Spinal cord (tissue), 10 donors: ENCODE measurements at places on chromosomes 5 and 9. TPM values are rescaled to one million over a fixed set of nuclear protein-coding genes. Genes with fewer than 3 reads are reported as not detected.

- no peak for DNase-seq
These were observed 168.6 kb upstream of the RGMB start for GRCh38 chr5:98604721-98605425.

DNA sequence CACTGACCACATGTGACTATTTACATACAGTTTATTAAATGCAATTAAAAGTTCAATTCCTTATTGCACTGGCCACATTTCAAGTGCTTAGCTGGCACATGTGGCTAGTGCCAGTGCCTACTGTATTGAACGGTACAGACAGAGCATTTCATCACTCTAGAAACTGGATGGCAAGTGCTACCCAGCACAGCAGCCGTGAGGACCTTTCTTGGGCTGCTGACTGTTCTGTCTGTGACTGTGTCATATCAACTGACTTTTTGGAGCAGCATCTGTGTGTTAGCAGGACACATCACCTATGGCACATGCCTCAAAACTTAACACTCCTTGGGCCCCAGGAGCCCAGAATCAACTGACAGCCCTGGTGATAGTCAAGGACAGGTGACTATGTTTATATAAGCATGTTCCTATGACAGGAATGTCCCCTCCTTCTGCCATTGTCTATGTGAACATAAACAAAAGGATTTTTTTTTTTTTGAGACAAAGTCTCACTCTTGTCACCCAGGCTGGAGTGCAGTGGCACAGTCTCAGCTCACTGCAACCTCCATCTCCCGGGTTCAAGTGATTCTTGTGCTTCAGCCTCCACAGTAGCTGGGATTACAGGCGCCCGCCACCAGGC is 8.9 kb downstream of the IRF1 start:
- no peak for DNase-seq

DNA sequence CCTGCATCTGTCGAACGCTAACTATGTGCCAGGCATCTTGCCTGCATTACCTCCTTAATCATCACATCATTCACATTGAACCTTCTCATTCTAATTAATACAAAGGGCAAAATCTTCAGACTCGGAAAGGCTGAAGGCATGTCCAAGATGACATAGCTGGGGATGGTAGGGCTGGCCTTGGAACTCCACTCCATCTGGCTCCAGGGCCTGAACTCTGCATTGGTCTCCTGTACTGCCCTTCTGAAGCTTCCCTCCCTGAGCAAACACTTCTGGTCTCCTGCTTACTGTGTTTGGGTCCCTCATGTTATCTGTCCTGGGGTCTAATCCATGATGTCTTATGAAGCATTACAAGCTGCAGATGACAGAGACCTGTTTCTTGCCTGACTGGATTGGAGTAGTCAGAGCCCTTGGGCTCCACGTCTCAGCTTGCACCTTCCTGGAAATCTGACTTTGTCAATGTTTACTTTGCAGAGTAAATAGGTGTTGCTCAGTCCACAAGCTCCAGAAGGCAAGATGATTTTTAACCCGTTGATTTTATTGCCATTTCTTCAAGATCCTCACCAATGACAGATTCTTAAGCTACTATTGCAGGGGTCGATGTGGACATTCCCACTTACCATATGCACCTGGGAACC is 106.1 kb downstream of the GALNT10 start:
- DNase-seq, result no peak

- DNase-seq, result no peak
These were observed 970 bp upstream of the ARRDC1 start for GRCh38 chr9:137604345-137605086.

- DNase-seq, result no peak
These were observed 46.9 kb downstream of the THOC3 start for GRCh38 chr5:175921061-175921730.

The CARD9 gene
- total RNA-seq, result 2.3 TPM

- no peak for DNase-seq
These were observed 94.0 kb downstream of the PHF2 start for GRCh38 chr9:93670208-93671019.

The CD14 gene
- 42.4 TPM for total RNA-seq

- DNase-seq, result no peak
These were observed 41.1 kb downstream of the ERBIN start for GRCh38 chr5:65967288-65968066.

DNA sequence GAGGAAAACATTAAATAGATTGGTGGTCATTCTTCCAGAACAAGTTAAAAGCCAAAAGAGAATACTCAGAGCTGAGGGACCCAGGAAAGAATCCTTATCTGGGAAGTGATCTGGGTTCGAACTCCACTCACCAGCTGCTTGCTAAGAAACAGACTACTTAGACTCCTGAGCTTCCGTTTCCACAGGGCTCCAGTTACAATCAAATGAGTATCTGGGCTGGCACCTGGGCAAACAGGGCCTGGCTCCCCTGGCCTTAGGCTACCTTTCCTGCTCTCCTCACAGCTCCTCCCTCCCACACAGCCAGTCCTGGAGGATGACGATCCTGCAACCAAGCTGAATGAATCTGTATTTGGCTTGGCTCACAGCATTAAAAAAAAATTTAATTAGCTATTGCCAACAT is 2.5 kb downstream of the MAPK9 start:
- DNase-seq, result no peak

DNA sequence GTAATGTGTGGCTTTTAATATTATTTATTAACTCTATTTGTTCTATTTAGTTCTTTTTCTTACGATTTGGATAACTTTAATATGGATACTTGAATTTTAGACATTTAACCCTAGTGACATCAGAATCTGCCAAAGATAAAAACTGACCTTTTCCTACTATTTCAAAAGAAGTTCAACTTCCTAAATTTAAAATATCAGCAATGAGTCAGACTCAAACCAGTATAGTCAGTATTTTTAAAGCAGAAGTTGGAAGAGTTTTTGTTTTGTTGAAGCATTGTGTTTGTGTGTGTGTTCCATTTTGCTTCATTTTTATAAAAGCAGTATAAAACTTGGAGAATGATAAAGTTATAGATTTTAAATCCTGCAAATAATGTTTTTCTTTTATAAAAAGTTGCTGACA is 251.8 kb upstream of the RASA1 start:
- DNase-seq, result no peak

GRCh38 chr9:124355941-124356744 is 59.1 kb downstream of the PSMB7 start:
- no peak for DNase-seq

- DNase-seq, result no peak
These were observed 113.0 kb upstream of the PCA3 start for GRCh38 chr9:76651119-76651705.

The FGFR4 gene
- total RNA-seq, result 3.6 TPM

DNA sequence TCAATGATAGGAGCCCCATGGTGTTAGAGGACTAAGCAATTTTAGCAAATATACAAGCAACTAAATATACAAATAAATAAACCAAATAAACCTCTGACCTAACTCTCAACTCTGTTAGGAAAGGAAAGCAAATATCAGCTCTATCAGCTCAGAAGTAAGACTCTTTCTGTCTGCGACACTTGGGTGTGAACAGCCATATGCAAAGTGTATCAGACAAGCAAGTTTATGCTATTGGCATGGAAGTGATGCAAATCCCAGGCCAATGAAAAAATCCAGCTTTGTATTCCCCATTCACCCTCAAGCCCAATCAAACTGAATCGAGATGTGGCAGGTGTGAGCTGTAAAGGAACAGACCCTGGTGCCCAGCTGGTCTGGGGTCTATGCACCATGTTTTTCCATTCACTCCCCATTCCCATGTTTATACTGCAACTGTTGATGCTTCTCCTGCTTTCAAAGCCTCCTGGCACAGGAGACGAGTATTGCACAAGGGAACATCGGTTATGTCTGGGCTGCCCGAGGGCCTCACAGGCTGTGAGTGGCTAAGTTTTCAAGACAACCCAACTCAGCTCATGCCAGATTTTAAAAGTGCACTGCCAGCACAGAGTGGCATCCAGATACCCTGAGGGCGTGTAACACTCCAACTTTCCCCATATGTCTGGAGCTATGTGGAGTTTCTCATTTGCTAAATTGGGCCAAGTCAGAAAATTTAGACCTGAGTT is 73.1 kb downstream of the FEM1C start:
- DNase-seq, result no peak

GRCh38 chr9:97548819-97549540 is 47.5 kb downstream of the TMOD1 start:
- no peak for DNase-seq

The SERF1B gene
- total RNA-seq, result 92.6 TPM

- DNase-seq, result no peak
These were observed 59.2 kb upstream of the CLINT1 start for GRCh38 chr5:157917899-157918809.

DNA sequence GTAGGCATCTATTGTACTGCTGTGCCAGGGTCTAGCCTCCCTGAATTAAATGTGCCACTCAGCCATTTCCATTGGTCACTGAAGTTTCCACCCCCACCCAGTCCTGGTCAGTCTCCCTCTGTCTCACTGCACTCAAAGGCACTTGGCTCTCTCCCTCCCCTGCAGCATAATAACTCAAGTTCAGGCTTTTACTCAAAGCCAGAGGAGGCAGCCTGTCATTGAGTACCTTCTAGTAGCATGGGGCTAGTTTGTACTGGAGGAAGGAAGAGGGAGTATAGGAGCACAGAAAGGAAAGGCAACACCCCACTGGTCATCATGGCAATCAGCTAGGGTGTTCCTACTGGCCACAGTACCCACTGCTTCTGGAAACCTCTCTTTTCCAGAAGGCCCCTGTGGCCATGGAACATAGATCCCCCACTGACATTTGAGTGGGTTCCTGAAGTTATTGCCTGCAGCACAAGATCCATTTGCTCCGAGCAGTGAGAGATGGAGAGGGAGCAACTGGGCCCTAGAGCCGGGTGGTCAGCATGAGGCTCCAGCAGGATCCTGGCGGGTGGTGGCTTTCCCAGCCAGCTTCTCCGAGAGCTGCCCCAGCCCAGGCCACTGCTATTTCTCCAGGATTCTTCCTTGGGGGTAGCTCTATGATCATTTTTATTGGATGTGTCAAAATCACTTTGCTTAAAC is 89.9 kb upstream of the CPEB4 start:
- DNase-seq, result no peak

GRCh38 chr5:137800700-137801411 is 46.7 kb upstream of the HNRNPA0 start:
- no peak for DNase-seq

The TMEM8B gene
- 10.0 TPM for total RNA-seq

DNA sequence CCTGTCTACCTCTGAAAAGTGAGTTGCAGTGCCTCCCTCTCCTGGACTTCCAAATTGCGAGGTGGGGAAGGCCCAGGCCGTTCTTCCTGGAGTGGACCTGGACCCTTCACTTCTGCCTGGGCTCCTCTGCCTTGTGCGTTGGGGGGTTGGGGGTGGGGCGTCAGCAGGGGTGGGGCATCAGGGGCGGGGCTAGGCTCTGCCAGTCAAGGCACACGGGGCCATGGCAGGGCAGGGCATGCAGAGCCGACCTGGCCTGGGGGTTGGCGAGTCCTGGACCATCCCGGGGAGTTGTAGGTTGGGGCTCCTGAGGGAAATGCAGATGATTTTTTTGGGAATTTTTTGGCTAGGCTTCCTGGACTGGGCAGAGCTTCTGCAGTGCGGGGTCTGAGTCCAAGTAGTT is 87.1 kb downstream of the EHMT1 start:
- DNase-seq, result no peak

The TRIM36 gene
- total RNA-seq, result 50.3 TPM

The SLC36A2 gene
- 0.30 TPM for total RNA-seq

The DDX31 gene
- 17.5 TPM for total RNA-seq

The NEURL1B gene
- 17.4 TPM for total RNA-seq

- no peak for DNase-seq
These were observed 1.4 kb downstream of the SUSD3 start for GRCh38 chr9:93059715-93060578.

- no peak for DNase-seq
These were observed 1.7 kb upstream of the TMCO6 start for GRCh38 chr5:140637371-140638100.

The CEL gene
- total RNA-seq, result 0.30 TPM

The TAF11L5 gene
- total RNA-seq, result not detected

GRCh38 chr9:20987521-20987920 is 43.9 kb downstream of the HACD4 start:
- DNase-seq, result no peak

- no peak for DNase-seq
These were observed 21.3 kb downstream of the WWC1 start for GRCh38 chr5:168312606-168313295.

The IL7R gene
- total RNA-seq, result 0.50 TPM

DNA sequence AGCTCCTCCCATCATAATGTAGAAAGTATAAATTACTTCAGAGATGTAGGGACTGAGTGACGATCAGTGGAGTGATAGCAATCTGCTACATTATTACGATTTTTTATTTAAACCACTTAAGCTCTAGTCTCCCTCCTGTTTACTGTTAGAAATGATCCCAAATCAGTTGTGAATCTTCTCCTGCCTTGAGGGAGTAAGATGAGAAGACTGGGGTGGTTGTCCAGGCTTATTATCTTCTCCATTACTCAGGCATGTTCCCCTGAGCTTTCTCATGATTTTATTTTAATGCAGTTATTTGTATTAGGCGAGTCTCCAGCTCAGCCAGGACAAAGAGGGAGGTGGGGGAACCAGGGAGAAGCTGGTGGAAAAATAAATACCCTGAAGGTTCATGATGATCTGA is 48.2 kb upstream of the CTNNA1 start:
- no peak for DNase-seq

The AP3S1 gene
- 118 TPM for total RNA-seq

GRCh38 chr9:131149688-131150053 is 24.3 kb downstream of the NUP214 start:
- DNase-seq, result no peak

The FOXD4L5 gene
- 0.22 TPM for total RNA-seq
